ENCODE measurements at places on chromosomes 3 and 15.
A peak's percentile ranks its signal among the peaks of the same experiment; 100 is the strongest.

GRCh38 chr3:55329849-55330248, 157.3 kb downstream of the WNT5A start:
- DNase-seq, result no peak

GRCh38 chr3:132405188-132405587, 12.1 kb upstream of the DNAJC13 start:
- no peak for DNase-seq

- no peak for DNase-seq
Observed at GRCh38 chr3:52973806-52974205, 72.1 kb downstream of the SFMBT1 start.

DNA sequence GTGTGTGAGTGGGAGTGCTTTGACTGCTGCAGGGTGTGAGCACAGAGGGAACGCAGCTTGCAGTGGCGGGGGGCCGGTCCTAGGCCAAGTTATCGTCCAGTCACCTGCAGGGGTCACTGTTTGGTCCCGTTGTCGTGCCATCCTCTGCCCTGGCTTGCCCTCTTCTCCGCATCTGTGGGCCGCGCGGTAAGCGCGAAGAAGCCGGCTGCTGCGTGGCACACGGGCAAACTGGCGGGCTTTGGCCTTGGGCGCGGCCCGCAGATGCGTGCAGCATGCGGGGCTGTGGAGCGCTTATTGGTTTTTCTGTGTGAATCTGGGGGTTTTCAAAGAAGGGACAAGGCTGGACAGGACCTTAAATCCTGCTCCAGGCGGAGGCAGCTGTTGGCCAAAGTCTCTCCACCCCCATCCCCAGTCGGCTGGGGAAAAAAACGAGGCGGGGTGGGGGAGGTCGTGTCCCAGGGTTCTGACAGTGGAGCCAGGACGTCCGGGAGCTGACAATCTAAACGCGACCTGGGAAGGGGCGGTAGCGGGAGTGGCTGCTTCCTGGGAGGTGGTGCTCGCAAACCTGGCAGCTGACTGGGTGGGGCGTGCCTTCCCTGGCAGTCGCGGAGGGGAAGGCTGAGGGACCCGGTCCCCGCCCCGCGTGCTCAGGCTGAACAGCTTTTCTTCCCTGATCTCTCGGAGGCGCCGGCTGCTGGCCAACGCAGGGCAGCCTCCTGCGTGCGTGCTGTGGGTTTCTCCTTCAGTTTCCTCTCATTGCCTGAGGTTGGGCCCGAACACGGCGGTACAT, 39.7 kb upstream of the VEPH1 start:
- no peak for DNase-seq

DNA sequence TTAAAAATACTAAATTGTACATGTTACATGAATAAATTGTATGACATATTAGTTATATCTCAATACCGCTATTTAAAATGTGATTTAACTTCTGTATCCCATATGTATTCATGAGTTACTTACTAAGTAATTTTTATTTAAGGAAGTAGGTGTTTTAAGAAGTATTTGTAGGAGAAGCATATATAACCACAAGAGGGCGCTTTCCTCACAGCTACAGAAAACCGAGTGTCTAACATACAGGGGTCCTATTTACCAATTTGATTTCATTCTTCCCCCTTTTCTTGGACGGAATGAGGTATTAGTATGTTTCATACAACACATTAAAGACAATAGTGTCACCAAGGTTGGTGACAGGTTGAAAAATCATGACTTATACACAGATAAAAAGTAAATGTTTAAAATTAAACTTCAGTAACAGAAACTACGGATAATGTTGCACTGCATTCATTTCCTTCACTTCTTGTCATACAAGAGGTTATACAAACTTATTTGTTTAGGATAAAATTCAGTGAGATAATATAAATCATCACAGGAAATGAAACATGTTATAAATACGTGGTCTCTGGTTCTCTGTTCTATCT, 253.6 kb downstream of the MAGI1 start:
- peak; percentile 2 for DNase-seq

Data from CD4-positive, alpha-beta T cell treated with Interleukin-21 for 1 hour (primary cell).